ENCODE measurements at places on chromosomes 5 and 9. TPM values are rescaled to one million over a fixed set of nuclear protein-coding genes. Genes with fewer than 3 reads are reported as not detected.
A peak's percentile ranks its signal among the peaks of the same experiment; 100 is the strongest.

TAF11L3 gene
- not detected for total RNA-seq

IL4 gene
- total RNA-seq: not detected

RFESD gene
- total RNA-seq: 1.00 TPM

AMACR gene
- 1.2 TPM for total RNA-seq

DNA sequence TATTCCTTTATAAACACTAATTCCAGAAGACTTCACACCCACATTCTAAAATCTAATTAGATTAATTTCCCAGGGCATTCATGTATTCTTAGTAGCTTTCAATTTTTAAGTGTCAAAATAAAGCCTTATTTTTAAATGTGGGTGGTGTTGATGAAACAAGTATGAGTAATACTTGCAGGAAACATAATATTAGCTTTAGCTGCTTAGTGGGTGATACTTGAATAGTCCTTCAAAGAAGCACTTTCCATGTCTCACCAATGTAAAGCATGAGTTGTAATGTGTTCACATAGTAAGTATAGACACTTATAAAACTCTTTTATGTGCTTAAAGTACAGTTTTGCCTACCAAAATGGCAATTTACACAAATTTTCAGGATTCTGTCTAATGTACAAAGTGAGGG lies 6.9 kb downstream of the FNBP1 start:
- DNase-seq: no peak

GRCh38 chr9:127854184-127854806 lies at the start of gene ENG:
Gene ENG, minus strand, starts transcription at chr9:127854658. Its CDS starts 303 bp downstream, at chr9:127854355.
- DNase-seq: no peak

DNA sequence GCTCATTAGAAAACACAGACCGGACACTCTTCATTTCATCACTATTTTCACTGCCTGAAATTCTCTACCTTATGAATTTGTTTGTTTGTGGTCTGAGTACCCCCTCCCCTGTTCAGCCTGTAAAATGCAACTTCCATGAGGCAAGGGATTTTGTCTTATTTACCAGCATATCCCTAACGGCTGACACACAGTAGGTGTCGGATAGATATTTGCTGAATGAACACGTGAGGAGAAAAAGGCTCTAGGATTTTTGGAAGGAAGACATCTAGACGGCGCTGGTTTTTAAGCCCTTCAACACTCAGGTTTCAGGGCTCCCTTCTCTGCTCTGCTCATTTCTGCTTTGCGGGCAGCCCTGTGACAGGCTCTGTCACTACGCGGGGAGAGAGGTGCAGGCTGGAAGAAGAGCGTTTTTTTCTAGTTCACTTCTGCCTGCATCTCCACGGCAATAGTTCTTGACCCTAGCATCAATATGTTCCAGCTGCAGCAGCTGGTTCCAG lies 41.0 kb downstream of the KCNMB1 start:
- no peak for DNase-seq

DNA sequence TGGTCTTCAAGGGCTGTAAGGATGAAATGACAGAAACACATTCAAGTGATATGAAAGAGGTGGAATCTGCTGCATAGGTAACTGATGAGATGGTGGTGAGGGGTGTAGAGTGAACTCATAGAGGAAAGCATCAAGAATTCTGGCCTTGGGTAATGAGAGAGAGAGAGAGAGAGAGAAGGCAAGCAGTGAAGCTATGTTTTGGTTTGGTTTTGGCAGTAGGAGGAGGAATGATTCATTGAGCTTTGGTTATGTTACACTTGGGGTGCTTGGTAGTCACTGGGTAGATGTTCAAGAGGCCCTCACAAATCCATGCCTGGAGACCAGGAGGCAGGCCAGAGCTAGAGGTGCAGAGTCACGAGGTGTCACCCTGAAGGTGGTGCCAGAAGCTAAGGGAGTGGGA lies 89.5 kb downstream of the EGFLAM start:
- no peak for DNase-seq

DNA sequence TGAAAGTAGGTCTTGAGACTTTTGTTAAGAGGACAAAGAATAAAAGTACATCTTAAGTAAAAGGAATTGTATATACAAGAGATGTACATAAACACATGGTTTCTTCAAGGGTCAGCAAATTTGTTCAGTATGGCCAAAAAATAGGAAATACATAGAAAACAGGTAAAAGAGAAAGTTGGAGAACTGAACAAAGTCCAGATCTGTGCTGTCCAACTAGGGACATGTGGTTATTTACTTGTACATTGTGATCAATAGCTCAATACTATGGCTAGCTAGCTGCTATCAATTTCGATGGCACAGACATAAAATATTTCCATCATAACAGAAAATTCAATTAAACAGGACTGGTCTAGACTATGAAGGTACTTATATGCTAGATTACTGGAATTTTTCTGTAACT lies 92.3 kb downstream of the RAPGEF6 start:
- DNase-seq: no peak

- DNase-seq: no peak
Observed at GRCh38 chr5:119840175-119840574, 210.8 kb downstream of the FAM170A start.

GRCh38 chr9:95874989-95875304 lies 544 bp upstream of the ERCC6L2 start:
- peak; percentile 78 for DNase-seq

DNA sequence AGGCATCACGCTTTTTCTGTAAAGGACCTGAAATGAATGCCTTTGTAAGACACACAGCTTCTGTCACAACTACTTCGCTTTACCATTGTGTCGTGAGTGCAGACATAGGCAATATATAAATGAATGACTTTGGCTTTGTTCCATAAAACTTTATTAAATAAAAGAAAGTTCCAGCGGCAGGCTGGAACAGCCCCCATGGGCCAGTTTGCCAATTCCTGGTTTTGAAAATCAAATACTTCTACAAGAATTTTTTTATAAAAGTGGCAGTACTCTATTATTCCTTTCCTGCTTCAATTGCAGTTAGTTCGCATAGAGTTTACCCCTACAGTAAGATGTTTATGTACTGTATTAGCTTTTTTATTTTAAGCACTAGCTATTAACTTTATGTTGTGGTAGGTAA lies 53.7 kb downstream of the SRFBP1 start:
- DNase-seq: no peak

Data from CD8-positive, alpha-beta T cell (primary cell).